ENCODE measurements at places on chromosomes 5 and 9.

DNA sequence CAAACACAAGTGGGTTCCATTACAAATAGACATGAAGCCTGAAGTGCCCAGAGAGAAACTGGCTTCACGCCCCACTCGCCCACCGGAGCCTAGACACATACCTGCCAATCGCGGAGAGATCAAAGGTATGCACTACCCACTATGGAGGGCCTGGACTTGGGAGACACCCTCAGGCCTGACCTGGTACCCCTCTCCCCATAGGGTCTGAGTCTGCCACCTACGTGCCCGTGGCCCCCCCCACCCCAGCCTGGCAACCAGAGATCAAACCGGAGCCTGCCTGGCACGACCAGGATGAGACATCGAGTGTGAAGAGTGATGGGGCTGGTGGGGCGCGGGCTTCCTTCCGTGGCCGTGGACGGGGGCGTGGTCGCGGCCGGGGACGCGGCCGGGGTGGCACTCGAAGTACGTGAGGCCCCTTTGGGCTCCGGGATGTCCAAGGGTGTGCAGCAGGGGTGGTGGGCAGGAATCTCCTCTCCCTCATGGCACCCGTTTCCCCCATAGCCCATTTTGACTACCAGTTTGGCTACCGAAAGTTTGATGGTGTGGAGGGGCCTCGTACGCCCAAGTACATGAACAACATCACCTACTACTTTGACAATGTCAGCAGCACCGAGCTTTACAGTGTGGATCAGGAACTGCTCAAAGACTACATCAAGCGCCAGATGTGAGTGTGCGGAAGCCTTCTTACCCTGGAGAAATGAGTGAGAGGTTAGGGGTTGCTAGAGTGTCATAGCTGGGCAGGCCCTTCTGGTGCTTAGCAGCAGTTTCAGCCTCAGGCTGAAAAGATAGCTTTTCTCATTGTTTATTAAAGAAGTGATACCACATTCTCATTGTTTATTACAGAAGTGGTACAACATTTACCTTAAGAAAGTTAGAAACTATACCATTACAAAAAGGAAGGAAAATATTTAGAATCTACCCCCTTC is 38.7 kb downstream of the LARP1 start:
- no peak for DNase-seq

- no peak for DNase-seq
These were observed 26.7 kb upstream of the NXNL2 start for GRCh38 chr9:88508326-88508725.

DNA sequence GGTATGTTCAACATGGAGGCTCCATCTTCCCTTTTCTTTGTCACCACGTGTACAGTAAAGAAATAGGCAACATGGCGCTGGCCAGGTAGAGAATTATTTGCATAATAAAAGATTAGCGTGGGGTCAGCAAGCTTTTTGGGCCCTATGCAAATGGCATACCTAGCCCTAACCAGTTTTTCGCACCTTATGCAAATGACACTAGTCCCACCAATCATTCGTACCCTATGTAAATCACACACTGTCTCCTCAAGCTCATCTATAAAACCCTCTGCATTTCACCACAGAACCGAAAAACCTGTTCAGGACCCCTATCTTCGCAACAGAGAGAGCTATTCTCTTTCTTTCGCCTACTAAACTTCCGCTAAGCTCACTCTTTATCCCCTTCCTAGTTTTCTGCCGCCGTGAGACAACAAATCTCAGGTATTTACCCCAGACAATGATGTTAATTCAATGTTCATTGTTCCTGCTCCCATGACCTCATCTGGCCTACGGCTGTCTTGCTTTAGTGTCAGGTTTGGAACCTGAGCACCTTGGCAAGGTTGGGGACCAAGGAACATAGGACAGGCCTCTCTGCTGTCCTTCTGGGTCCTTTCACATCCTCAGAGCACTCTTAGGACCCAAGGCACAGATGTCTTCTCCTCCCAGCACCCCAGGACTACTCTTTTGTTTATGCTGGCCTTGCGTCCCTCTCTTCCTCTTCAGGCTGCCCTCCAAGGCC is 180.7 kb upstream of the RAI14 start:
- no peak for DNase-seq

GRCh38 chr5:84257061-84257460 is 127.6 kb downstream of the EDIL3 start:
- no peak for DNase-seq

DNA sequence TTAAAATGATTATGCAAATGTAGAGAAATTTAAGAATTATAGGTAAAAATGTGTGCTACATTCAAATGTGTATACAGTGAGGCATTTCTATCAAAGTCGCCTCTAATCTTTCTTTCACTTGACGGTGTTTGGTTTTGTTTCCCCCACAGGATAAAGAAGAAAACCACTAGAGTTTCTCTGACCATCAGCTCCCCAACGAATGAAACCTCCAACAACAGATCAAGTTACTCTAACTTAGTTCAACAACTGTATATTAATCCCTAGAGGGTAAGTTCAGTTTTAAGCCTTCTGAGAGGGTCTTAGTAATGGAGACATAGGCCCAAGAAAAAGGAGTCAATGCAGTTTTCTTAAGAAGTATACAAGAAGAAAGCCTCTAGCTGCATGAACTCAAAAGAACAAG is 11.5 kb upstream of the MYOT start:
- DNase-seq = no peak

GRCh38 chr9:124858330-124859046 is 3.3 kb downstream of the RPL35 start:
- DNase-seq = no peak

GRCh38 chr9:107638521-107639310 is 149.1 kb upstream of the KLF4 start:
- peak; percentile 15 for DNase-seq

DNA sequence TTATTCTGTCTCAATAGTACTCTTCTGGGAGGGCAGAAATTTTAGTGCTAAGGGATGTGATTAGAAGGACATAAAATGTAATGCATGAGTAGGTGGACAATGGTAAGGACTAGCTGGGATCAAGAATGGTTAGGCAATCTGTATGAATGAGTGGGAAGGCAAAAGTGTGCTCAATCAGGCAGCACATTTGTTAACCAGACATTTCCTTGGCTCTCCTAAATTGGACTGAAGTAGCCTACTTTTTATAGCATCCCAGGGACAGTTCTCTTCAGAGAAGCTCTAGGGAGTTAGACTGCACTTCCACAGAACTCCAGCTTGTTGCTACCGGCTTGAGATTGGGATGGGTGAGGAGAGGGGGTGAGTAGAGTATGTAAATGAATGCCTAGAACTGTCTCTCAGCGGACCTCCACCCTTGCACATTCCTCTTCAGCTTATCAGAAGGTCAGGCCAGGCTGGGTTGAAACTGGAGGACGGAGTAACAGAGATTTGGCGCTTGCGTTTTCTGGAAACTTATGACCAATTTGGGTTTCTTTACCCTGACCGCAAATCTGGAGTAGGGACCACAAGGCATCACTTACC is 19.0 kb upstream of the ARL14EPL start:
- DNase-seq = no peak

GRCh38 chr9:1718836-1719235 is 296.3 kb upstream of the SMARCA2 start:
- DNase-seq = no peak

GRCh38 chr5:96067894-96068614 is 106.4 kb upstream of the ELL2 start:
- DNase-seq = peak; percentile 98

DNA sequence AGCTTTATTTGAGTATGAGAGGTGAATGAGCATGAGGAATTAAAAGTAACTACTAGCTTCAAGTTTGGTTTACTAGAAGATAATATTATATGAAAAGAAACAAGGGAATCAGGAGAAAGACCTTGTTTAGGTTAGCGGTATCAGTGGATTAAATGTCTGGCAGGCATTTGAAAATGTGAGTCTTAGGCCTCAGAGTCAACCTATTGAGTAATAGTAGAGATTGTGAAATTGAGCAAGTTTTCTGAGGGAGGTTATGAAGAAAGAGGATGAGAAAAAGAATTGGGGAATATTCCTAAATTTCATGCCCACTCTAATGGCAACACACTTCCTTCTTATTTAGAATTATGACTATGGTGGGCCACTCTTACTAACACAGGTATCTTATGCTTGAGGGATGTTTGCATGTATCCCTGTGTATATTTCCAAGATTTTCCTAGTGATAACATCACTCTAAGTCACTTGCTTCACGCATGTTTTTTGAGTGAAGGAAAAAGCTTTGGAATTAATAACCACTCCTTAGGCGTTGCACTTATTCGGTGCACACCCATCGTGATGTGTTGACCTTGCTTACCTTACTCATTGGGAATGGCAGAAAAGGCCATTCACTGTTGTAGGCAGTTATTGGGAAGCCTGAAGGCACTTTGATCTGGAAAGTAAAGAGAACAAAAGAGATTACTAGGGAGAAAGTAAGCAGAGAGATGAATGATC is 8.2 kb upstream of the ELL2 start:
- DNase-seq = no peak

DNA sequence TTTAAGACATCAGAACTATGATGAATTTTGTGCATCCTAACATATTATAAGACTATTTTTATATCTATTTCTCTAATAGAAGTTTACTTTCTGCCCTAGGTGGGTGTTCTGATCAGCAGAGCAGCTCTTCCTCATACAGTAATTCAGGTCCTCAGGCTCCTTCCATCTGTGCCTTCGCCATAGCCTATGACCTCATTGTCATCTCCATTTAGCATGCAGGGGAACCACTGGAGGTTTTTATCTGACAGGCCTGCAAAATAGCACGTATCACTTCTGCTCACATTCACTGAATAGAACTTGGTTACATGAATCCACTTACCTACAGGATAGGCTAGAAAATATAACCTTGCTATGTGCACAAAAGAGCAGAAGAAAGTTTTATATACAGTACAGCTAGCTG is 159.4 kb upstream of the CCNH start:
- DNase-seq = no peak

DNA sequence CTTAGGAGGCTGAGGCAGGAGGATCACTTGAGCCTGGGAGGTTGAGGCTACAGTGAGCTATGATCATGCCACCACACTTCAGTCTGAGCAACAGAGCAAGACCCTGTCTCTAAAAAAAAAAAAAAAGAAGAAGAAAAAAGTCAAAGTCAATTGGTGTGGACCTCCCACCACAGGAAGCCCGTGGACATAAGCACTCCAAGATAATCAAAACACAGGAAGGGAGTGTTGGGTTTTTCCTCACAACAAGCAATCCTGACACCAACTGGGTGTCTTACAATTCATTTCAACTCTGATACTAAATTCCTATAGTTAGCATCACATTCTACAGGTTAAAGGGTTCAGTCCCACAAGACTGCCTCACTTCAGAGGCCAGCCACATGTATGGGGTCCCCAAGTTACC is 70.7 kb downstream of the PDE6A start:
- no peak for DNase-seq

GRCh38 chr9:94577036-94577435 is 16.6 kb downstream of the FBP2 start:
- no peak for DNase-seq

DNA sequence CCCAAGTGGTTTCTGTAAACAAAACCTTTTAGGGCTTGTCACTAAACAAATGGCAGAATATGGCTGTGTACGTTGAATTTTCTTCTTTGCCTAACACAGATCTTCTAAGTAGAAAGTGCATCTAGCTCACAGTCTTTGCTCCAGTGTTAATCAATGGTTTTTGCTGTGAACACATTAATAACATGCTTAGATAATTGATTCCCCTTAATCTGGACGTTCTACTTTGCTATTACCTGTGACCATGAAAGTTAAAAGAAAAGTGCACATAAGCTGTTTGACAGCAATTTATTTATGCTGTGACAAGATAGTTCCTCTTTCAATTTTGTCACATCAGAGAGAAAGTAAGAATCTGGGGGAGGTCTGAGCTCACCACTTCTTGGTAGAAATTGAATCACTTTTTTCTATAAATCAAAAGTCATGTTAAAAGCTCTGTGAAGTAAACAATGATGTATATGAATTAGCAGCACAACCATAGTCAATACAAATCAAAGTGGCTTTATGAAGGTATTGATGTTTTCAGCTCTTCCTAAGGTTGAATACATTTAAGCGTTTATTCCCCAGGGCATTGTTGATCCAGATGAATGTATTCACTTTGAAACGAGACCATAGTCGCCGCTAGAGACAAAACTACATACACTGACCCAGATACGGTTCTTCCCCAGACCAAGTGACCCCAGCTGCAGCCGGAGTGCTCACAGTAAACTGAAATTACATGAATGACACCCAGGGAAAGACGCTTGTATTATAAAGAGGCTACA is 174.6 kb upstream of the ZNF608 start:
- DNase-seq = no peak

DNA sequence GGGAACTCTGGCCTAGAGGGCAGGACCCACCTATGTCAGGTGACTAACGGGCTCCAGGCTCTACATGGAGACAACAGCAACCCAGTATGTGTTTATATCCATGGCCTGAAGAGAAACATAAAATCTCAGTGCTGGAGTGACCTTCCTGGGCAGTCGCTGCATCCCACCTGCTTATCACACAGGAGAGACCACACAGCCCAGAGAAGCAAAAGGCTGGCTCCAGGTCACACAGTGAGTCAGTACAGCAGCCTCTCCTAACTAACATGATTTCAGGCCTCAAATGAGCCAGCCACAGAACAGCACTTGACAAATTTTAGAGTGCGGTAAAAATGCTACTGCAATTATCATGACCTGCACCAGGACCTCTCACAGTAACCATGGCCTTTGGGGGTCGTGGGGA is 54.0 kb upstream of the TGFBR1 start:
- no peak for DNase-seq

DNA sequence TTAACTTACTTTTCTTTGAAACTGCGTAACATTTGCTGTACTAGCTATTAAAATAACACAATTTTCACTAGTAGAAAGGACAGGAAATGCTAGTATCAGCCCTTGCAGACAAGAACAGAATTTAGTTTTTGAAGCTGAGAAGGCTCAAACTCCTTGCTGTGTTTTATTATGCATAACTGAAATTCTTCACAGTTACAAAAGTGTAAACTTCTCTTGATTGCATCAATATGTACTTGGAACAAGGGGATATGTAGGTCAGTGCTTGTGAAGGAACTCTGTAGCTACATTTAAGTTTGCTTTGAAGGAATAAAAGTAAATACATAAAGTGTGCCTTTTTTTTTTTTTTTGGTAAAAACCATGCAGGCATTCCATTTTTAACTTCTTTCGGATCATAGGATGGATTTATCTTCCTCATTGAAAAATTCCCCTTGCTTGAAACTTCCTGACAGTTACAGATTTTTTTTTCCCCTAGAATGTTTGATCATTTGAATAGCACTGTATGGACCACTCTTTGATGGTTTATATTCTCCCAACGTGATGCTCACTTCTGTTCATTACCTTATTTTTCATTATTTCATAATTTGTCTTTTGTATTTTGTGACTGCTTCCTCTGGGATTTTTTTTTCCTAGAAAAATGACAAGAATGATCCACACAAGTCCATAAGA is 94.9 kb upstream of the DAB2 start:
- DNase-seq = no peak

DNA sequence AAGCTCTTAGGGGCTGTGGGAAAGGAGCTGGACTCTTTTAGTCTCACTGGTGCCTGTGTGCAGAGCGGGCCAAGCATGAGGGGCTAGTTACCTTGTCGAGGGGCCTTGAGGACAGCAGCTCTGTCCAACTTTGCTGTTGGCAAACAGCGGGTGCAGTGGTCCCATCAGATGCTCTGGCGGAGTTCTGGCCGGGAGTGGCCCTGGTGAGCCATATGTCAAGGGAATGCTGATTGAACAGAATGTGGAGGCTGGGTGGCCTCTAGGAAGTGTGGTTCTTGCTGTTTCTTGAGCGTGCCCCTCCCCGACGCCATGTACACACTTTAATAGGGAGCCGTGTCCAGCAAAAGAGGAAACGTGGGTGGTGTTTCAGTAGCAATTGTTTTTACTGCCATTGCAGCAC is 3.6 kb upstream of the ADAMTS2 start:
- DNase-seq = no peak

- no peak for DNase-seq
These were observed 7.4 kb upstream of the GRK6 start for GRCh38 chr5:177419046-177419445.
